SW480 (cell line): ENCODE measurements at places on chromosomes 5 and 9.

GRCh38 chr5:59116231-59116865, 533.5 kb downstream of the RAB3C start:
- DNase-seq, result no peak

DNA sequence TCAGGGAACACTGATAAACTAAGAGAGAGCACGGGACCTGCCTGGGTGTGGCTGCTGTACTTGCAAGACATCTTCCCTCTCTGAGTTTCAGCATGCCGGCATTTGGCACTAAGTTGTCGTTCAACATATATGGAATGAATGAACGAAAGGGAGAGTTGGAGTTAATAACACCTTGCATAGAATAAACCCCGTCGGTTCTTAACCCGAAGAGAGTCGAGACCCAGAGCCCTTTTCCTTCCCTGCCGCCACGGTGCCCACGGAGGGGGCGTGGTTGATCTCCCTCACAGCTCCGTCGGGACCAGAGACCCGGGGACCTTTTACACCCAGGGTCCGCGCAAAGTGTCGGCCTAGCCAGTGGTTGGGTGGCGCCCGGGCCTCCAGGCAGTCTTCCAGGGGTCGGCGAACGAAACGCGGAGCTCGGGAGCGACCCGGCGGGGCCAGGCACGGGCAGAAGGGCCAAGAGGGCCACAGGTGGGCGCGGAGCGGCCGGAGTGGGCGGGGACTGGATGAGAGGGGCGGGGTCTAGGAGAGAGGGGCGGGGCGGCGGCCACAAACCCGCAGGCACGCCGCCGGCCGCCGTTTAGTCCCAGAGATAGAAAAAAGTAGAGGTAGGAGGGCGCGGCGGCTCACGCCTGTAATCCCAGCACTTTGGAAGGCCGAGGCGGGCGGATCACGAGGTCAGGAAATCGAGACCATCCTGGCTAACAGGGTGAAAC, 735 bp upstream of the RPL26L1 start:
- DNase-seq, result peak; percentile 78

DNA sequence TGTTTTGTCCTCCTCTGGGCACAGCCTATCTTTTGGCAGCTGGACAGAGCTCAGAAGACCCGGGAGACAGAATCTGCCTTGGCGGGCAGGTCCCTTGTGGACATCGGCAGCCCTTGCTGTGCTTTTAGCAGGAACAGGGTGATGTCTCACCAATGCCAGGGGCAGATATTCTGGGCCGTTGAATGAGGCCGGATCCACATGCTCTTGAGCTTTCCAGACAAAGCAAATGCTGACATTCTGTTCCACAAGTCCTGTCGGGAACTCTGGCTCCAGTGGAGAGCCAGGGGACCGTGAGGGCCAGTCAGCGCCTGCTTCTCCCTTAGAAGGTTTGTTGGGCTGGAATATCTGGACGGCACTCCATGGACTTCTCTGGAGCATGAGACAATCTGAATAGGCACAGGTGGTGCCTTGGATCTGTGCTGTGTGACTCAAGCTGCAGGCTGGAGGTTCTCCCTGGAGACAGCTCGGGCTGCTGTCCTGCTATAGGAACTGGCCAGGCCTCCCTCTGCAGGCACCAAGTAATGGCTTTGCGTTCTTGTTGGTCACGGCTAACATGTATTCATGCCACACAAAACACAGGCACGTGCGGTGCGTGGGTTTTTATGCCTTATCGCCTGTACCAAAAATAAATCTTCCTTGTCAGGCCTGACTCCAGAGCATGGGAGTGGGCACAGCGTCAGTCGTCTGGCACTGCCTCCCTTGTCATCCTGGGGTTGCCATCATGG, 80.3 kb downstream of the GADD45G start:
- DNase-seq, result no peak

DNA sequence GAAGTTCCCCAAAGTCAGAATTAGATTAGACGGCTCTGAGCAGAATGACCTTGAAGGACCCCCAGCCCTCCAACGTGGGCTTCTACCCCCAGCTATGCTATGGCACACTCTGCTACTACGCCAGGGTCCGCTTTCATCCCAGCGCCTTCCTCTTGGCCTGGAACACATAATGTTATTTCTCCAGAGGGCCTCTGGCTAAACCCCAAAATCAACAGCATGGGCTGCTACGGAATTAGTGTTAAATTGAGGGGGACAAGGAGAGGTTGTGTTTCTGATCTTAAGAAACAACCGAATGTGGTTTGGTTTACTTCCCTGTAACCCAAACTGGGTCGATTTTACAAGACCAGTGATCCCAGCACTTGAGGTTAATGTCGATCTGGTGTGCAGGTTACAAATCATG, 97.1 kb downstream of the ZNF618 start:
- DNase-seq, result no peak

- no peak for DNase-seq
These were observed 111.1 kb downstream of the WDR70 start for GRCh38 chr5:37490120-37490810.

DNA sequence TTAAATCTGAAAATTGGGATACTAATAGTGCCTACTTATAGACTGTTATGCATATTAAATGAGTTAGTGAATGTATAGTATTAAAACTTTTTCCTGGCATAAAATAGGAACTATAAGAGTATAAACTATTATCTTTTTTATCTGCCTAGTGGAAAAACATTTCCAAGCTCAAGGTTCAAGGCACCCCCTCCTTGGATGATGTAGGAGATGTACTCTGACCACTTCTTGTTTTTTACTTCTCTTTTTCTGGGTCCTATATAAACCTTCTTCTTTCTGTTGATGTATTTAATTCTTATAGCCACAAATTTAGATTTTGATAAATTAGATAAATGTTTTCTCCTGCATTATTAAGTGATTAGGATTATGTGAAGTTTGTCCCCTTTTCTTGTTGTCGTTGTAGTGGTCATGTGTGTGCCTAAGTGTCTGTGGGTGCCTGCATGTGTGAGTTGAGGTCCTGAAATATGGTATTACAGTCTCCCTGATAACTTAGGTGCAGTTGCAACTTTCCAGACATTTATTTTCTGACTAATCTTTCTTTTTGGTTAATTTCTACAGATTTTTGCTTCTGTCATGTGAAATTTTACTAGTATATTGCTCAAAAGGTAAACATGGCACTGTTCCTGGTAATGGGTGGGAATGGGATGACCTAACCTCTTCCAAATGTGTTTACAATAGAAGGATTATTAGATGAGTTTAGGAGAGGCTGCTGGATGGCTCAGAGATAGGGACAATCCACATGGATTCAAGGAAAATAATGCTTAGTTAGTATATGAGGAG, 160.8 kb upstream of the CDKN2B start:
- DNase-seq, result no peak

DNA sequence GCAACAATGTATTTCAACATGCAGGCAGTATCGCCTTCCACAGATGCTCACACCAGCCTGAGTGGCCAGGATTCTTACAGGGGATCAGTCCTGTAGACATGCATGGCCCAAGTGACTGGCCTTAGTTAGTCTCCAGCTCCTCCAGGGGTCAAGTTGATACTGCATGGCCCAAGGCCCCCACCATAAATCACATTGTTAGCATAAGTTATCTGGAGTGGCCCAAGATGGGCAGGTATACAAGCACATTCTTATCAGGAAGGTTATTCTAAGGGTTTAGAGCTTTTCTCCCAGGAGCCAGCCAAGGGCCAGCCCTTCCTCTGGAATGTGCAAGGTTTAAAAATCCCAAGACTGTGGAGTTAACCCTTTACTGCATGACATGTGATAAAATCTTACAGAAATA, 230.9 kb upstream of the NFIL3 start:
- no peak for DNase-seq

GRCh38 chr5:74575741-74576538, 64.6 kb downstream of the ENC1 start:
- peak; percentile 57 for DNase-seq

- peak; percentile 99 for DNase-seq
These were observed at the start of gene TSPAN17 for GRCh38 chr5:176647030-176647842. TSPAN17 (plus strand) TSS chr5:176647484; CDS start chr5:176647616, 132 bp downstream.

DNA sequence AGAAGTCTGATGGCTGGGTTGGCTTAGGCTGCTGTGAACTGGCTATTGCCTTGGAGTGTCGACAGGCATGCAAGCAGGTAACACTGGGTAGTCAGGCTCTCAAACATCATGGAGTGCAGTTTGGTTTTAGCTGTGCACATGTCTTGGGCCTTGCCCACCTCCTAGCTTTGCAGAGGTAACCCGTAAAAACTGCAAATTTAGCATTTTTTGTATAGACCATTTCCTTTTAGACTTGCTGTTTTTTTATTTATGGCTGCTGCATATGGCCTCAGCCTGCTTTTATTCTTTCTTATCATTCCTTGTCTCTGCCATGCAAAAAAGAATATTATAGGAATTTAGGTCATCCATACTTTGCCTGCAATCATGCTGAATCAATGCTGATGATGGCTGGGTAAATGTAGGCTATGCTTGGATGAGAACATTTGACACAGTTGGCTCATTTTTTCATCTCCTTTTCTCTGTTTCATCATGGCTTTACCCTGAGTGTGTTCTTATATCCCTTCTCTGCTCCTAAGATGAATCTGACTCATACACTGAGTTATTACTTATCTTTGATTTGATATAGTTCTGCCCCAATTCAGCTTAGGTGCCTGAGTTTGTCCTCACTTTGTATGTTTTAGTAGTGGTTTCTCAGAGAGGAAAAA, 27.2 kb downstream of the RECK start:
- DNase-seq, result no peak

DNA sequence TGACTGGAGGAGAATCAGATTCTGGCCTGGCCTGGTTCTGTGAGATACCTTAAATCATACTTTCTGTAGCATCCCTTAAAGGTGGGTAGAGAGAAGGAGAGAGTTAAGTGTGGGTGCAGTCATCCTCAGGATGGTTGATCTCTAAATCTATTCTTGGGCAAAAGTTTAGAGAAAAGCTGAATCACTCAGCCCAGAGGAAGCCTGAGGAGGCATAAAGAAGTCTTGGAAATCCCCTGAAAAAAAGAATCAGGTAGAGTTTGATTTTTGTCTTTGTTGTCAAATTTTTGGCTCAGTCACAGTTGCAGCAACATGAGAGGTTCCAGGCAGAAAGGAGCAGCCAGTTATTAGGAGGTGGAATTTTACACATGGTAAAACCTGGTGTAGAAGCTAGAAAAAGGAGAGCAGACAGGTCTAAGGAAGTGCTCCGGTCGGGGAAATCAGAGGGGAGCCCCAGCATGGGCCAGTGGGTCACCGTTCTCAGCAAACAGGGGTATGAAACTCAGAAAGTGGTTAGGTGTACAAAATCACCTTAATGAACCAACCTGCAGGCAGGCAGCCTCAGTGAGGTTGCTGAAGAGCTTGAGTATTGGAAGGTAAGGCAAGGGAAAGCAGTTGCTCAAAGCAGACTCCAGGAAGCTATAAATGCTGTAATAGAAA, 116.2 kb upstream of the CNTLN start:
- DNase-seq, result no peak

DNA sequence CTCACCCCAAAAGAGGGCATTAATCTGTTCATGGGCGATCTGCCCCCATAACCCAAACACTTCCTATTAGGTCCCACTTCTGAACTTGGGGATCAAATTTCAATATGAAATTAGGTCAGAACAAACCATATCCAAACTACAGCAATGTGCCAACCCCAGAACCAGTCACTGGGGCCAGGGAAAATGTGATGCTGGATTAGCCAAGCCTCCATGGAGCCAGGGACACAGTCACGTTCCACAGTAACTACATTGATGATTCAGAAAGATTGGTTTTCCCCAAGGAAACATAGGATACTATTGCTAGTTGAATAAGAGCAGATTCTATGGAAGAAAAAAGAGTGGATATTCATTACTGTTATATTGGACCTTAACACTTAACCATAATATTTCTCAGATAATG, 84.2 kb downstream of the GIN1 start:
- DNase-seq, result no peak

- peak; percentile 71 for DNase-seq
These were observed 173.5 kb downstream of the TRIM32 start for GRCh38 chr9:116860509-116861120.

DNA sequence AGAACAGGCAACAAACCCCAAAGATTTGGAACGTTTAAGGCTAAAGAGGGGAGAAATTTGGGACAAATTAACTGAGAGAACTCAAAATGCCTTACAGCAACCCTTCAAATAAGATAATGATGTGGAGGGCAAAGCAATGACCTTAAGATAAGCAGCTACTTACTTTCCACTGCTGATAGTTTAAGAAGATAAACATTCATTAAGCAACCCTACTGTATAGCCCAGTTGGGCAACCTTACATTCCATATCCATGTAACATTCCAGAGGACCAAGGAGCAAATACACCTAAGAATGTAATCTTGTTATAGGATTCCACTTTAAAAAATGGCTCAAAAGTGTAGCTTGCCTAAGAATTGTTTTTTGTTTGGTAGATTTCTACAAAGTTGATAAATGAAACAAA, 14.8 kb downstream of the ETF1 start:
- no peak for DNase-seq

DNA sequence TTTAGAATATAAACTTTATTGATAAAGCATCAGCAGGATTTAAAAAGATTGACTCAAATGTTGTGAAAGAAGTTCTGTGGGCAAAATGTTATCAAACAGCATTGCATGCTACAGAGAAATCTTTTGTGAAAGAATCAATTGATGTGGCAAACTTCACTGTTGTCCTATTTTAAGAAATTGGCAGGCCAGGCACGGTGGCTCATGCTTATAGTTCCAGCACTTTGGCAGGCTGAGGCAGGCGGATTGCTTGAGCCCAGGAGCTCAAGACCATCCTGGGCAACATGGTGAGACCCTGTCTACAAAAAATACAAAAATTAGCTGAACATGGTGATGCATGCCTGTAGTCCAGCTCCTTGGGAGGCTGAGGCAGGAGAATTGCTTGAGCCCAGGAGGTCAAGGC, 17.4 kb downstream of the ZBTB43 start:
- no peak for DNase-seq
